ENCODE measurements at places on chromosomes 1 and 21.

DNA sequence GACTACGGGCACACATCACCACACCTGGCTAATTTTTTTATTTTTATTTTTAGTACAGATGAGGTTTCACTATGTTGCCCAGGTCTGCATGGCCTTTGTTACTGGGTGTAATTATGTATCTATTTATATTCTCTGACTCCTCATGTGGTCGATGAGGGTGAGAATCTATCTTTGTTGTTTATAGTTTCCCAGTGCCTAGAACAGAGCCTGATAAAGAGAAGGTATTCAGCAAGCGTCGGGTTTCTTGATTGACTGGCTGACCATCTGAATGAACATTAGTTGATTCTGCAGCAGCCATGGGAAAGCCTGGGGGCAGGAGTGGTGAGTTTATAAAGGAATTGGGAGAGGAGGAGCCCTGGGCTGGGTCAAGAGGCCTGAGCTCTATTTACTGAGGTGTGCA is 28.5 kb downstream of the SERINC2 start:
- H3K27ac ChIP-seq: no peak overlapping the region
- H3K4me1 ChIP-seq: no peaks in the 10 kb centered on the region
- H3K4me3 ChIP-seq: no peak overlapping the region
- H3K27me3 ChIP-seq: no peaks in the 10 kb centered on the region

DNA sequence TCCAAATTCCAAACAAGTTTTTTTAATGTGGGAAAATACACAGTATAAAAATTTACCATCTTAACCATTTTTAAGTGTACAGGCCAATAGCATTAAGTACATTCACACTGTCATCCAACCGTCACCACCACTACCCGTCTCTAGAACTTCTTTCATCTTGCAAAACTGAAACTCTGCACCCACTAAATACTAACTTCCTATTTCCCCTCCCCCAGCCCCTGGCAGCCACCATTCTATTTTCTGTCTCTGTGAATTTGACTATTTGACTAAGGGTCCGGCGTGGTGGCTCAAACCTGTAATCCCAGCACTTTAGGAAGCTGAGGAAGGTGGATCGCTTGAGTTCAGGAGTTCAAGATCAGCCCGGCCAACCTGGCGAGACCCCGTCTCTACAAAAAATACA is 36.1 kb downstream of the CLSTN1 start:
- peaks cover 47% of the 10 kb centered on the region for H3K4me1 ChIP-seq
- no peak for DNase-seq
- peak overlapping the region; percentile 97 for H3K27ac ChIP-seq

DNA sequence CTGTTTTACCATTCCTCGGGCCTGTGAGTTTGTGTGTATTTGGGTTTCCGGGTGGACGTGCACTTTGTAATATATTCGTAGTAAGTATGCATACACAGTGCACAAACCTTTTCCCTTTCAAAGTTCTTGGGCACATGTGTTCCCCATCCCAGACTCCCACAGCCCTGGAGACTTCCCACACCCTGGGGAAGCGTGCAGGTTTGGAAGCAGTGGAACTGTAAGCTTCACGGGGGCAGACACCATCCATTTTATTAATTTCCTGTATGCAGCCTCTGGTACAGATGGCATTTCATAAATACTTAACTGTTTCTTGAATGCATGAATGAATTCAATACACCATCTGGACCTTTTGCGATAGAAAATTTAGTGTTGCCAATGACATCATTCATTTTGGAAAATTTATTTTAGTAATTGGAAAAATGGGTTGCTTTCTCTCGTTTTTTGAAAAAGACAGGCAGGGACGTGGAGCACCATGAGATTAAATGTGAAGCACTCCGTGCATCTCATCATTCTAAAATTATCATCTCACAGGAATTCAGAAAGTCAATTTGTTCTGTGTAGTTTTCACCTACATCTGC is 10.8 kb downstream of the ETS2 start:
- no peak overlapping the region for H3K27ac ChIP-seq
- DNase-seq: no peak
- no peaks in the 10 kb centered on the region for H3K27me3 ChIP-seq
- no peaks in the 10 kb centered on the region for H3K4me1 ChIP-seq
- peaks cover 90% of the 10 kb centered on the region for H3K36me3 ChIP-seq

- H3K27ac ChIP-seq: no peak overlapping the region
- no peak overlapping the region for H3K4me3 ChIP-seq
- H3K36me3 ChIP-seq: no peaks in the 10 kb centered on the region
Measured at GRCh38 chr21:39060485-39061083, 122.7 kb downstream of the PSMG1 start.

GRCh38 chr1:204112876-204113730 is 38.7 kb downstream of the ETNK2 start:
- H3K36me3 ChIP-seq: no peaks in the 10 kb centered on the region
- peaks cover 2% of the 10 kb centered on the region for H3K4me1 ChIP-seq
- H3K27ac ChIP-seq: no peak overlapping the region
- no peak overlapping the region for H3K4me3 ChIP-seq
- no peak for DNase-seq

DNA sequence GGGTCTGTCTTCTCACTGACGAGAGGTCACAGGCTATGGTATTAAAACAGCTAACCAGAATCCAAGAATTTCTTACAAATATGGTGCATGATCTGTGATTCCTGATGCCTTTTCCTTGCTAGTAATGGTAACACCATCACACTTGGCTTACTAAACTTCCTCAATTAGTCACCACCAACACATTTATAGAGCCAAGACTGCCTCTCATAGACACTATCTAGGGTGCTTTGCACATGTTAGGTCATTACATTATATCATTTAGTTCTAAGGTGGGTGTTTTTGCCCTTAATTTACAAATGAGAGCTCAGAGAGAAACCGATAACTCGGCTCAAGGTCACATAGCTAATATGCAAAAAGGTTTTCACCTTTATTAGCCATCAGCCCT is 8.7 kb downstream of the KIF21B start:
- peaks cover 92% of the 10 kb centered on the region for H3K4me1 ChIP-seq
- no peak for DNase-seq
- H3K36me3 ChIP-seq: no peaks in the 10 kb centered on the region
- no peak overlapping the region for H3K4me3 ChIP-seq
- no peaks in the 10 kb centered on the region for H3K27me3 ChIP-seq
- no peak overlapping the region for H3K27ac ChIP-seq

- H3K36me3 ChIP-seq: no peaks in the 10 kb centered on the region
- no peak overlapping the region for H3K27ac ChIP-seq
- H3K27me3 ChIP-seq: no peaks in the 10 kb centered on the region
- DNase-seq: no peak
- H3K4me3 ChIP-seq: no peak overlapping the region
- H3K4me1 ChIP-seq: no peaks in the 10 kb centered on the region
Measured at GRCh38 chr21:27369978-27370571, 403.2 kb upstream of the ADAMTS5 start.

DNA sequence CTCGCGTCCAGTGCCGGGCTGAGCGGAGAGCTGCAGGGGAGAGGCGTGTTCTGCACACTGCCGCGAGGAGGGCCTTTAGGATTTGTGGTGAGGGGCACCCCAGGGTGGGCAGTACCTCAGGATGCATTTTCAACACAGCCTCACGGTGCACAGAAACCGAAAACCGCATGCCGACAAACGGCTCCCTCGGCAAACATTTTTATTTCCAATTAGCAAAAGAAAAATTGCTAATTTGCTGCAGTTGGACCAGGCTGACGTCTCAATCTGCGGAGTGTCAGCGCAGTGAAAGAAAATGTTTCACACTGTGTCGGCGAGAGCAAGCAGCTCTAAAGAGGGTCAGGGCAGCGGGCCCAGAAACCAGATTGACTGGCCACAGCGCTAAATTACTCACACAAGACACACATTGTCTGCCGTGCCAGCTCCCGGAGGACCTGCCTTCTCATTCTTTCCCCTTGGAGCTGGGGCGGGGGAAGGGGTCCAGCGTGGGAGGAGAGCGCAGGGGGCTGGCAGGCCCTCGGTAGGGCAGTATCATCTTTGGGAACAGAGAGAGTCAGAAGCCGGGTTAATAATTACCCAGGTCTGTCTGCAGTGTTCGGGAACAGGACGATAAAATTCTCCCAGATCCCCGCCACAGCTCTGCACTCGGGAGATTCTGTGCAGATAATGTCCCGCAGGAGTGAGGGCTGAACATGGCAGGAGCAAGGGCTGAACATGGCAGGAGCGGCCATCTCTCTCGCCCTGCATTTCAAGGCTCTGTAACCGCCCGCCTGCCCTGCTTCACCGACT is 150.2 kb downstream of the PRDM16 start:
- H3K4me3 ChIP-seq: no peak overlapping the region
- peaks cover 2% of the 10 kb centered on the region for H3K27me3 ChIP-seq
- H3K4me1 ChIP-seq: no peaks in the 10 kb centered on the region
- H3K27ac ChIP-seq: no peak overlapping the region
- no peak for DNase-seq

- H3K4me3 ChIP-seq: no peak overlapping the region
- no peak for DNase-seq
- no peaks in the 10 kb centered on the region for H3K4me1 ChIP-seq
Measured at GRCh38 chr1:223704921-223705878, 7.1 kb upstream of the CAPN2 start.

DNA sequence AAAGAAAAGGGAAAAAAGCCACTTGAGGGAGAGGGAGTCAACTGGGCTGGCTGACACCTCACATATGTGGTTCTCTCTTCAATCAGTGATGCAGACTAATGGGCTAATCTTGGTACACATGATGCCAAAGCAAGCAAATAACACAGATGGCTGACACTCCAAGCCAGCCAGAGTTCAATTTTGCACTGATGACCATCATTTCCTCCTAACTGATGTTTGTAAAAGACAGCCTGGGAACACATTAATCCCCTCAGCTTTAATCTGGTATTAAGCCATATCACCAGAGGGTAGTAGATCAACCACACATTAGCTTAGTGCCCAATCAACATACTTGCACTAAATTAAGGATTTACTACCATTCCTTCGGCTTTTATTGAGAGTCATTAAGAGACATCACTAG is 2.8 kb downstream of the VPS72 start:
- peaks cover 43% of the 10 kb centered on the region for H3K4me1 ChIP-seq
- H3K27me3 ChIP-seq: no peaks in the 10 kb centered on the region
- H3K36me3 ChIP-seq: peaks cover 11% of the 10 kb centered on the region
- no peak overlapping the region for H3K4me3 ChIP-seq
- no peak overlapping the region for H3K27ac ChIP-seq
